ENCODE measurements at places on chromosomes 2 and 18. TPM values are rescaled to one million over a fixed set of nuclear protein-coding genes. Genes with fewer than 3 reads are reported as not detected.

The PARD6G gene
- 0.16 TPM for total RNA-seq

GRCh38 chr2:190355968-190356644 is 12.7 kb downstream of the INPP1 start:
- DNase-seq = no peak

DNA sequence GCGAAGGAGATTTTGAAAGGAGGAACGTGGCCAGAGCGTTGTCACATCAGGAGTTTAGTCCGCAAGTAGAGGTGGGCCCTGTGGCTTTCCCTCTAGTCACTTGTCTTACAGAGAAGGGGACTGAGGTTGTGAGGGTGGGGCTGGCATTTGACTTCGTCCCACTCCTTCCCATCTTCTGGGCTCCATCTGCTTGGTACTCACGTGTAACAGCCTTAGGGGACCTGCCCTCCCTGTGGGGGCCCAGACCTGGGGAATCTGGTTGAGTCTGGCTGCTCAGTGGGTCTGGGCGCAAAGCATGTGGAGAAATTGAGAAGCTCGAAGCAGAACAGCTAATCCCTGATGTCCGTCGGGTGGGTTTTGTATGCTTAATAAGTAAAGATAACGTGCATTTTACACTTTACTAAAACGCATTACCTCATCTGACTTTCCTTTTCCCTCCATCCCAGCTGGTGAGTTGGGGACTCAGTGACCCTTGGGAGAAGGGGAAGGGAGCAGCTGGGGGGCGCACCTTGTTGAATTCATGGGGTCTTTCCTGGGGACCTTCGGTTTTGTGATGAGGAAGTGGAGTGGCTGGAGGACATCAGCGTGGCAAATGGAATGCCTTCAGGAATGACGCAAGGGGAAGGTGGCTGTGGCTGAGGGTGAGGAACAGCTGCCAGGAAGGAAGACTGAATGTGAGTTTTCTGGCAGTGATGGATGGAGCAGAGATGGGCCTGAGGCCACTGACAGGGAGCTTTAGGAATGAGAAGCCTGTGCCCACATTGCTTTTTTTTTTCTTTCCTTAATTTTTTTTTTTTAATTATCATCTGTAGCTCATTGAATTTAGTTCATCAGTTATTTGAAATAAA is 44.8 kb downstream of the ASAP2 start:
- DNase-seq = no peak

The RFX8 gene
- total RNA-seq = 1.2 TPM

The FABP1 gene
- not detected for total RNA-seq

GRCh38 chr2:105081006-105081601 is 43.2 kb downstream of the MRPS9 start:
- no peak for DNase-seq

GRCh38 chr2:49260979-49261538 is 106.7 kb upstream of the FSHR start:
- DNase-seq = no peak

- no peak for DNase-seq
Measured at GRCh38 chr2:211367711-211368110, 811.3 kb downstream of the CPS1 start.

The SCYGR4 gene
- total RNA-seq = not detected

GRCh38 chr2:216606551-216607276 is 26.5 kb upstream of the IGFBP2 start:
- peak; percentile 45 for DNase-seq

DNA sequence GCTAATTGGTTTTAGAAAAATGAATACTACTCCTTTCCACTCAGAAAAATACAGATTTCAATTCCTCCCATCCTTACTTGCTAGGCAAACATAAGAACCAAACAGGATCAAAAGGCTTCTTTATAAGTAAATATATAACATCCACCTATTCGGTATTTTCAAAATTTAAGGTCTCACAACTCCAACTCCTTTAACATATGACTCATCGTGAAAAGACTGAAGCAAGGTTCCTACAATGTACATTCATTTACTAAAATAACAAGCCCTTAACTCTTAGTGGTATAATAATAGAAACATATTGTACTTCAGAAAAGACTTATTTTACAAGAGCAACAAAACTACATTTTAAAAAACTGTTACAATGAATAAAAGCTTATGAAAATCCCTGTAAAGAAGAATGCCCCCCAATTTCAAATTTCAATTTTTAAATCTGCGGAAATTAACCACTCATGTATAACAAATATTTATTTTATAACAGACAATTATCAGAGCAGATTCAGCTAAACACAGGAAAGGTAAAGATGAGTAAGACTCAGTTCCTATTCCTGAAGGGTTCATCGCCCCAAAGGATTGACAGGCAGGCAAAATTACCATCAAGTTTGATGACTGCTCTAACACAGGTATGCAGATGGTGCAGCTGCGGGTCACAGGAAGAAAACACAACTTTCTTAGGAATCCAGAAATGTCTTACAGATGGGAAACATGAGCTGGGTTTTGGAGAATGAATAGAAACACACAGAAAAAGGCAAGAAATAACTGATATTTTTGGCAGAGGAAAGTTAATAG is 96.4 kb downstream of the COBLL1 start:
- DNase-seq = no peak

DNA sequence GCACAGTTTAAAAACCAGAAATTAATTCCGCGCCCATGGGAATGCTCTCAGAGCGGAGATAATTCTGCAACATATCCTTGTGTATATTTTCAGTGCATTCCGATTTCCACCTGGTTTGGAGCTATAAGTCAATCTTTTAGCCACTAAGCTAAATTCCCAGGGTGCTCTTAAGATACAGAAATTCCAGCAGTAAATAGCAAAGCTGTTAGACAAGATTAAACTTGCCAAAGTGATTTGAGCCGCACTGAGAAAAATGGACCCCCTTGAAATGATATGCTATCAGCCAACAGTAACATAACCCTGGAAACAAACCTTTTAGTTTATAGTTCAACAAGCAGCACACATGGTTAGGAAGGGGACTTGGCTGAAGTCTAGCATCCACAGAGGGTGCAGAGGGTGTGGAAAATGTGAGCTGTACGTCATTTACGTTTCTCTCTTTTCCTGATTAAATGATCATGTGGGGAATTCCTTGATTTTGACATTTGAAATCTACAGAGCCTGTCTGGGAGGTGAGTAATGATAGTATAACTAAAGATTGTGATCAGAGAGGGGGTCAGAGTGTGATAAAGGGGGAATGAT is 99.8 kb upstream of the COPS8 start:
- DNase-seq = no peak

The CCDC68 gene
- total RNA-seq = not detected

DNA sequence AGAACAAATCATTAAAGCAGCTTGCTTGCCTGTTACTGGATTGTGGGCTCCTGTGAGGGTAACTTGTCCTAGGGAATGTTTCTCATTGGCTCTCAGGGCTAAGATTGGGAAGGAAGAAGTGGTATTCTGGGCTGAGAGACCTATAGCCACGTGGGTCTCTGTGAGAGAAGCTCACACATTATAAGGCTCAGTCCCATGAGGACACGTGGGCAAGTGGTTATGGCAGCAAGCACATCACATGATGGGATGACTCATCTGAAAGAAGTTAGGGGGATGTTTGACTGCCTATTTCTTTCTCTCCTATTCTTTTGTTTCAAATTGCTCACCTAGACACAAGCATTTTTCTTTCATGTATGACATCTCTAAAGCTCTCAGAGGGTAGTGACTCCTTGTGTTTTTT is 418.0 kb upstream of the ST6GAL2 start:
- DNase-seq = no peak

- DNase-seq = no peak
Measured at GRCh38 chr2:79621755-79622154, 108.9 kb downstream of the CTNNA2 start.

- DNase-seq = no peak
Measured at GRCh38 chr2:212531499-212531898, 7.1 kb downstream of the ERBB4 start.

DNA sequence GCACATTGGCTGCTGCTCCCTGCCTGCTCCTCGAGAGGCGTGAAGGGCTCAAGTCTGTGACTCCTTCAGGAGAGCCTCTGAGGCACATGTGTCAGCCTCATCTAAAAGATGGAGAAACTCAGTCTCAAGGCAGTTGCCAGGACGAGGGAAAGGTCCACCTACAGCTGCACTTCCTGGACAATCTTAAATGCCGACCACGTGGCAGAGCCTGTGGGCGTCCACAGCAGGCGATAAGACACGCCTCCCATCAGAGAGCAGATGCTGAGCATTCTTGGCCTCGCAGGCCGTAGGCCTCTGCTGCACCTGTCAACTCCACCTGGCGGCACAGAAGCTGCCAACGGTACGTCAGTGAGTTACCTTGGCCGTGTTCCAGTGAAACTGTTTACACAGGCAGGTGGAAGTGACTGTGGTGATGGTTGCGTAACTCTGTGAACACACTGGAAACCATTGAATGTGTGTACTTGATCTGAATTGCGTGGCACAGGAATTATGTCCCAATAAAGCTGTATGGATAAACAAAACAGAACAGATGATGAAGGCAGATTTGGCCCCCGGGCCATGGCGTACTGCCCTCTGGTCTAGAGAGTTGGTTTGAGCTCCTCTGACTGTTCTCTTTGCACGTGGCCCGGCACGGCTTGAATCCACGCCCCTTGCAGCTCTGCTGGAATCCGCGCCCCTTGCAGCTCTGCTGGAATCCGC is 114.5 kb downstream of the RNF144A start:
- peak; percentile 22 for DNase-seq

- no peak for DNase-seq
Measured at GRCh38 chr2:42116195-42117181, 52.7 kb upstream of the EML4 start.

The CYP26B1 gene
- total RNA-seq = not detected

DNA sequence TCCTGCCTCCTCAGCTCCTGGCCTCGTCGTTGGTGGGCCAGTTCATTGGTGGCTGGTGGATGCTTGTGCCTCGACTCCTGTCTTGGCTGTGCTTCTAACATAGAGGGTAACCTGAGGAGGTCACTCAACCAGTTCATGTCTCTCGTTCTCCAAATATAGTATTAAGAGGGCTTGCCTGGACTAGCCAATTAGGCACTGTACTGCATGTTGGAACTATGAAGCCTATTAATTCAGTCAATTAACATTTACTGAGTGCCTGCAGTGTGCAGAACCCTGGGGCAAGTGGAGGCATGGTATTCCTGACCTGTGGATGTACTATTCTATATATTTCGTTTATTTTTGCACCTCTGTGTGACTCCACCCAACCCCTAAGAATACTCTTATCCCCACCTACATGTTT is 89.9 kb upstream of the PELI1 start:
- DNase-seq = no peak

The CFC1 gene
- total RNA-seq = not detected

The ERICH2 gene
- total RNA-seq = not detected

The TDRD15 gene
- not detected for total RNA-seq

The TUBA3E gene
- total RNA-seq = not detected

The CCDC74A gene
- total RNA-seq = 3.1 TPM

DNA sequence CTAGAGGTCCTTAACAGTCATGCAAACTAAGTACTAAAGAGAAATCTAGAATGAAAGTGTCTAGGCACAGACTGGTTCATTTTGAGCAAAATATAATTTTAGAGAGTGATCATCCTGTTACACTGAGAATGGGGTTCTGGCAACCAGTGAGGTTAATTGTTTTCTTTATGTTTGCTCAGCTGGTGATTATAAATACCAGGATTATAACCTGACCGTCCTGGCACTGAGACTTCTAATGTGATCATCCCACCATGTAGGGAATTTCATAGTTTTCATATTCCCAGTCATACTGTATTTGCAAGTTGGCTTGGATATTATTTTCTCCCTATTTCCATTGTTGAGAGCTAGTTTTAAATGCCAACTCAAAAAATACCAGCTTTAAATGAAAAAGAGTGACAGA is 852.5 kb upstream of the LRATD1 start:
- DNase-seq = no peak

- no peak for DNase-seq
Measured at GRCh38 chr18:63258749-63259566, 60.6 kb downstream of the BCL2 start.

DNA sequence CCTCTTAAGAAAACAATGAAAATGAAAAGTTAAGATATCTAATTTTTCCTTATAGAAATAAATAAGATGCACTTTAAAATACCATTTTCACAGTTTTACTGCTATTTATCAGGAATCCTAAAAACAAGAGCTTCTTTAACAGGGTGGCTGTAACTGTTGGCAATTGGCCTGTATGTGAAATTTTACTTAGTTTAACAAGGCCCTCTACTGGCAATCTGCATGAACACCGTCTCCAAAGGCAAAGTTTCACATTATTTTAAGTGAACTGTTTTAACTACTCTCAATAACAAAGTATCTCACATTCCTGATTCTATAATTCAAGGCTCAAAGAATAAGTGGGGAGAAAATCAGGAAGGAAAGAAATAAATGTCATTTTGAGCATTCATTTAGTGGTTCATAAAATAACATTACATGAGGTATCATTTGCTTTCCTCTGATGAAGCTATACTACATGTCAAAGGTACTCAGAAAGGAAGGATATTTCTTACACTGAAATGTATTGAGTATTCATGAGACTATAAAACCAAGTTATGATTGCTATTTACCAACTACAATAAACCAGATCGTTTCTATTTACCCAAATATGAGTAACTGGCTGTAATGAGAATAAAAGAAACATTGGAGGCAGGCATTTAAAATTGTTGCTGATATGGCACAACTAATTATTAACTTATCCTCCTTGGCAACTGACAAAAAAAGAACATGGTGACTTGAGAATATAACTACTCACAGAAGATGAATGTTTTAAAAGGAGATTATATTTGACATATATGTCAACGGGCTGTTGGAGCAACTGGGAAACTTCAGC is 7.0 kb downstream of the NCKAP5 start:
- no peak for DNase-seq

- DNase-seq = no peak
Measured at GRCh38 chr18:53947092-53947640, 277.3 kb downstream of the MBD2 start.

DNA sequence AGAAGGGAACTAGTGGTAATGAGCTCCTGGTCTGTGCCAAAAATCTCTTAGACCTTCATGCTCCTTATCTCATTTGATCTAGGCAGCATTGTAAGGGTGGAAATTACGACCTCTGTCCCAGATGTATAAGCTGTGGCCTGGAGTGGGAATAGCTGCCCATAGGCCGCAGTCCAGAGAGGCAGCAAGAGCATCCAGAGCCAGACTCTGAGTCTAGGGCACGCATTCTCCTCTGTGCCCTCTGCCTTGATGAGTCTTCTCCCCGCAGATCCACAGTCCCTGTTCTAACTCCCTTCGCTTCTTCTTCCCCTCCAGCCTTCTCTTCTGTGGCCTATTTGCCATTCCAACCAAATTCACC is 304.6 kb downstream of the MYCN start:
- no peak for DNase-seq

DNA sequence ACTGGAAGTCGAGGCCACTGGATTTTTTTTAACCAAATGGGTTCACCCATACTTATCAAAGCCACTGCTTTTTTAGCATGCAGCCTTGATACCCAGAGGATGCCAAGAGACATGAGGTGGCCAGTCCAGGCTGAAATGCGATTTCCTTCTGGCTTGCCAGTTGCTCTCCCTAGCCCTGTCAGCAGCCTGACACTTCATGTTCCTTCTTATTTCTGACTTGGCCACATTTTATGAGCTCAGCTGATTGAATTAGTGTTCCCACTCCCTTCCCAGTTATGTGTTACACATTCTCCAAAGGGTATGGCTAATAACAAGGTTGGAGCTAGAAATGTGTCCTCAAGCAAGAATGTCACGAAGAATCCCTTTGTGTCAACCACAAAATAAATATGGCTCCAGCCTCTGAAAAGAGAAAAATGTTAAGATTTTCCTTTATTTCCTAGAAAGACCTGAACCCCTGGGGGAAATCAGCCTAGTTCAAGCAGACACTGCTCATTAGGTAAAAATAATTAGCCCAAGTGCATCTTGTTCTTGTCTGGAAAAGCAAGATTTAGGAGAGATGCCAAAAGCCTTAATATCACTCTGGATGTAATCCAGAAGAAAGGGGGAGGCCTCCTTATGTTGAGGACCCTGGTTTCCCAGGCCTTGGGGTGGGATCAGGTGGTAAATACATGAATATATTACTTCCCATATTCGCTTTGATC is 121.7 kb upstream of the TACR1 start:
- DNase-seq = no peak

All from naive thymus-derived CD4-positive, alpha-beta T cell (primary cell).